ENCODE measurements at places on chromosomes 4 and X.

- no peak overlapping the region for H3K4me3 ChIP-seq
- peaks cover 4% of the 10 kb centered on the region for H3K4me1 ChIP-seq
- H3K27ac ChIP-seq = no peak overlapping the region
- no peaks in the 10 kb centered on the region for H3K36me3 ChIP-seq
Observed at GRCh38 chr4:15888515-15888914, 50.0 kb downstream of the FGFBP1 start.

DNA sequence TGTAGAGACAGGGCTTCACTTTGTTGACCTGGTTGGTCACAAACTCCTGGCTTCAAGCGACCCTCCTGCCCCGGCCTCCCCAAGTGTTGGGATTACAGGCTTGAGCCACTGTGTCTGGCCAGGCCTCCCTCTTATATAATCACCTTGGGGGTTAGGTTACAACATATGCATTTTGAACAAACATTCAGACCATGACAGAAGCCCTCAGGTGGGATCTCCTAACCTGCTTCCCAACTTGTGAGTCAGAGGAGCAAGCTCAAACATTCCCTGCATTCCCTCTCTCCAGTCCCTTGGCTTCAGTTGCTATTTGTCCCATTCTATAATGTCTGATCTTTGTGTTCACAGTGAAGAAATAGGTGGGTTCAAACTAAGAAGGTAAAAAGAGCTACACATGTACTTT lies 76.5 kb upstream of the NRK start:
- H3K4me1 ChIP-seq = no peaks in the 10 kb centered on the region
- no peaks in the 10 kb centered on the region for H3K36me3 ChIP-seq
- no peaks in the 10 kb centered on the region for H3K27me3 ChIP-seq
- no peak for DNase-seq

DNA sequence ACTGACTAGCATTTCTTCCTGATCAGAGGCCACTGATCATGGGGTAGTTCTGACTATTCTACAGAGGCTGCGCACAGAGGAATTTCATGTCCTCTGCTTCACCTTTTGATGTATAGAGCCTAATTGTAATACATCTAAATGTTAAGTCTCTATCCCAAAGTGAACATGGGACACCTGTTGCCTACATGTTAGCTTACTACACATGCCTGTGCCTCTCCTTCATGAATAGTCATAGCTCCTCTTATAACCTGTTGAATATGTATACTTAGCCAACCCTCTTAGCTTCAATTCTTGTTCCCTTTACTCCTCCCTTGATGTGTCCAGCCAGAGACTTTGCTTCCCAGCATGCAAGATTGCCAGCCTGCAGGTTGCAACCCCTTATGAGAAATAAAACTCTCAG lies 9.6 kb upstream of the THOC2 start:
- H3K4me1 ChIP-seq = no peaks in the 10 kb centered on the region
- no peak overlapping the region for H3K27ac ChIP-seq
- no peak overlapping the region for H3K4me3 ChIP-seq
- H3K27me3 ChIP-seq = no peaks in the 10 kb centered on the region
- no peaks in the 10 kb centered on the region for H3K36me3 ChIP-seq
- no peak for DNase-seq

- no peak overlapping the region for H3K4me3 ChIP-seq
- H3K27me3 ChIP-seq = no peaks in the 10 kb centered on the region
- no peaks in the 10 kb centered on the region for H3K36me3 ChIP-seq
- H3K27ac ChIP-seq = no peak overlapping the region
- DNase-seq = no peak
Observed at GRCh38 chr4:137541876-137542646, 9.8 kb upstream of the PCDH18 start.

DNA sequence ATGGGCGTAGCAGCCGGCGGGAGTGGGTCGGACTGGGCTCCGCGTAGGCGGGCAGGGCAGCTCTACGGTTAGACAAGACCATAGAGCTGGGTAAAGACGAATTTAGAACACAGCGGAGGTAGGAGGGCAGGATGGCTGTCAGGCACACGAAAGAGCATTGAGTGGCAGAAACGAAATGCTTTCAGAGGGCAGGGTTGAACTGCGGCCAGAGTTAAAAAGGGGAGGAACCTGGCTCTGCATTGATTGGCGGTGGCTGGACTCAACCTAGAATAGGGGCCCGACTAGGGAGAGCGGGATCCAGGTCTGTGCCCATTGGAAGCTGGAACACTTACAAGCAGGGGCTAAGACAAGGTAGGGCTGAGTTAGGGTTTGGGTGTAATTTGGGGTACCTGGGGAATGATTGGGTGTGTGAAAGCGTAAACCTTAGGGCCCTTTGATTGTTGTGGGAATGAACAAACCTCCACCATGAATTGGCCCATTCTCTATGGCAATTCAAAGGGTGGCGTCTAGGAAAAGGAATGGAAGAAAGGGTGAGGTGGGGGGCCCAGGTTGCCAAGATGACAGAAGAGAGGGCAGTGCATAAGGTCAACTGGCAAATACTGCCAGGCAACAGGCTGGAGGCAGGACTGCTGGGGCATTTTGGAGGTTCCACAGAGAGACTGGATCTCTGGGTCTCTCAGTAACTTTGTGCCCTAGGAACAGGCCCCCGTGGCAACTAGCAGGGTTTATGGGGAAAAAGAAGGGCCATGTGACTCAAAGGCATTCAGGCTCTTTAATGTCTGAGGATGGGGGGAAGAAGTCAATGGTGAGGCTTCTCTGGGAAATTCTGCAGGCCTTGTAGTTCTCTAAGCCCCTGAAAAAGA lies 911 bp upstream of the ELK1 start:
- H3K36me3 ChIP-seq = peaks cover 40% of the 10 kb centered on the region
- H3K27ac ChIP-seq = peak overlapping the region; percentile 91
- H3K4me1 ChIP-seq = peaks cover 41% of the 10 kb centered on the region

- peaks cover 1% of the 10 kb centered on the region for H3K36me3 ChIP-seq
- H3K27ac ChIP-seq = no peak overlapping the region
- DNase-seq = no peak
- H3K4me1 ChIP-seq = no peaks in the 10 kb centered on the region
- H3K27me3 ChIP-seq = no peaks in the 10 kb centered on the region
- no peak overlapping the region for H3K4me3 ChIP-seq
Observed at GRCh38 chr4:88919056-88919455, 137.9 kb downstream of the FAM13A start.

GRCh38 chr4:87030124-87030523 lies 95.3 kb downstream of the AFF1 start:
- peaks cover 39% of the 10 kb centered on the region for H3K4me1 ChIP-seq
- DNase-seq = no peak
- H3K27ac ChIP-seq = no peak overlapping the region
- H3K4me3 ChIP-seq = no peak overlapping the region
- H3K36me3 ChIP-seq = no peaks in the 10 kb centered on the region

DNA sequence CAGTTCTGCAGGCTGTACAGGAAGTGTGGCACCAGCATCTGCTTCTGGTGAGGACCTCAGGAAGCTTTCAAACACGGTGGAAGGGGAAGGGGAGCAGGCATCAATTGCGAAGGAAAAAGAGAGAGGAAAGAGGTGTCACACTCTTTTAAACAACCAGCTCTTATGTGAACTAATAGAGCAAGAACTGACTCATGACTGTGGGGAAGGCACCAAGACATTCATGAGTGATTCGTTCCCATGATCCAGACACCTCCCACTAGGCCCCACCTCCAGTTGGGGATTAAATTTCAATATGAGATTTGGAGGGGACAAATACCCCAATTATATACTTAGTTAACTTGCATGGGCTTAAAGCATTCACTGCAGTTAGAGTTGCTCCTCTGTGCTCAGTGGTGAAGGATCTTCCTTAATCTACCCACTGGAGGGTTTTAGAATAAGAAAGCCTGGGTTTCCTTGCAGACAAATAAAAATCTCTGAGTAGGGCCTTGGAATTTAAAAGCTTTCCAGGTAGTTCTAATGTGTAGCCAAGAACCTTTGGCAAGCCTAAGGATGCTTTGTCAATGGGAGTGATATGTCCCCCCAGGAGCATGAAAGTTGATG lies 60.0 kb downstream of the SYNPO2 start:
- no peak for DNase-seq
- H3K4me1 ChIP-seq = no peaks in the 10 kb centered on the region
- H3K27me3 ChIP-seq = peaks cover 3% of the 10 kb centered on the region
- no peak overlapping the region for H3K27ac ChIP-seq
- no peak overlapping the region for H3K4me3 ChIP-seq

- H3K27me3 ChIP-seq = no peaks in the 10 kb centered on the region
- H3K36me3 ChIP-seq = no peaks in the 10 kb centered on the region
- DNase-seq = no peak
- H3K4me1 ChIP-seq = peaks cover 61% of the 10 kb centered on the region
- no peak overlapping the region for H3K27ac ChIP-seq
Observed at GRCh38 chrX:20215565-20215964, 51.1 kb downstream of the RPS6KA3 start.

GRCh38 chrX:41108463-41109205 lies 23.4 kb downstream of the USP9X start:
- H3K27ac ChIP-seq = no peak overlapping the region
- H3K27me3 ChIP-seq = no peaks in the 10 kb centered on the region
- H3K4me3 ChIP-seq = no peak overlapping the region
- H3K4me1 ChIP-seq = peaks cover 64% of the 10 kb centered on the region
- peaks cover 7% of the 10 kb centered on the region for H3K36me3 ChIP-seq

GRCh38 chr4:127018381-127018780 lies 614.4 kb upstream of the INTU start:
- no peaks in the 10 kb centered on the region for H3K4me1 ChIP-seq
- H3K27me3 ChIP-seq = no peaks in the 10 kb centered on the region
- H3K27ac ChIP-seq = no peak overlapping the region
- H3K36me3 ChIP-seq = no peaks in the 10 kb centered on the region

DNA sequence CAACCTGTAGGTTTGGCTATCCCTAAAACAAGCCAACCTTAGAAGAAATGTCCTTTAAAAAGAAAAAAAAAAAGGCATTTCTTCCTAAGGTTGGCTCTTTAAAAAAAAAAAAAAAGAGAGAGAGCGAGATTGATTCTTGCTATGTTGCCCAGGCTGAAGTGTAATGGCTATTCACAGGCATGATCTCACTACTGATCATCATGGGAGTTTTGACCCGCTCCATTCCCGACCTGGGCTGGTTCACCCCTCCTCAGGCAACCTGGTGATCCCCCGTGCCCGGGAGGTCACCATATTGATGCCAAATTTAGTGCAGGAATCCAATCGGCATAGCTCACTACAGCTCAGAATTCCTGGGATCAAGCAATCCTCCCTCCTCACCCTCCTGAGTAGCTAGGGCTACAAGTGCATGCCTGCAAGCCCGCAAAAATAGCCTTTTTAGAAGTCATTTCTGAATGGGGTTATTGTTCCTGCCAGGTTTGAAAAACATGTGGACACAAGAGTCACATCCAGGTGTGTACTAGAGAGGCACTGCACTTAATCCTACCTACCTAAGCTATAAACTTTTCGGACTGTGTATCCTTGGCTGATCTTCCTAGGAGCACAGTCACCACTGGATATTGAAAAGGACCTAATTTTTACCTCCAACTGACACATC lies 61.4 kb upstream of the ZCCHC13 start:
- H3K27ac ChIP-seq = no peak overlapping the region
- no peaks in the 10 kb centered on the region for H3K27me3 ChIP-seq
- peaks cover 12% of the 10 kb centered on the region for H3K36me3 ChIP-seq

GRCh38 chr4:83536362-83537272 lies 709 bp downstream of the GPAT3 start:
- H3K36me3 ChIP-seq = no peaks in the 10 kb centered on the region
- peak; percentile 13 for DNase-seq
- H3K27me3 ChIP-seq = peaks cover 2% of the 10 kb centered on the region
- peak overlapping the region; percentile 73 for H3K4me3 ChIP-seq
- no peak overlapping the region for H3K27ac ChIP-seq

- peaks cover 2% of the 10 kb centered on the region for H3K4me1 ChIP-seq
- DNase-seq = no peak
Observed at GRCh38 chrX:154600759-154601374, 15.9 kb downstream of the CTAG1A start.

DNA sequence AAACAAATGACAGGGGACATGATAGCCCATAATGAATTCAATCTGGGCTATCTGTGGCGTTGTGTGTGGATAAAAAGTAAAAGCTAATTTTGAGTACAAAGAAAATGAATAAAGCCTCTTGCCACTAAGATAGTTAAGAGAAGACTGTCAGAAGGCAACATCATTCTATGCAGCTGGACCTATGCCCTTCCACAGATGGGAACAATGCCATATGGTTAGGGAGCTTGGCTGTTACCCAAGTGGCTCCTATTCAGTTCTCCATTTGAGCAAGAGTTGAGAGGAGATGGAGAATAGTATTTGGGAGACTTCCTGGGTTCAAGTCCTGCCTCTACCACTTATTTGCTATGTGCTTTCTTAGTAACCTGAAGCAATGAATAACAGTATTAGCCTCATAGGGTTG lies 107.7 kb downstream of the ANXA3 start:
- H3K4me3 ChIP-seq = no peak overlapping the region
- peaks cover 56% of the 10 kb centered on the region for H3K4me1 ChIP-seq
- no peaks in the 10 kb centered on the region for H3K27me3 ChIP-seq
- H3K27ac ChIP-seq = peak overlapping the region; percentile 84

DNA sequence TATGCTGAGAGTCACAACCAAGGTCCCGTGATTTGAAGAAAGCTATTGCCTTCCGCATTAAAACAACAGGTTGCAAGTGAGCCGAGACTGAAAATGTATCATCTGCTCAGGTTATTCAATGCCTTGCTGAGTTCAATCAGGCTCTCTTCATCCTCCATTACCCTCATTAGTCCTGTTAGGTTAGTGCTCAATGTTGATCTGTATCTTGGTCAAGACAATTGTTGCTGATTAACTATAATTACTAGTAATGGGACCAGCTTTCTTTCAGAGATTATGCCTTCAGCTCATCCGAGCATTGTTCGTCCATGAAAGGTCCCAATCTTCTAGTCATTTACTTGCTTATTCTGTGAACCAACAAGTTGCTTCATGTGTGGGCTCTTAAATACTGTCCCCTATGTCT lies 534.6 kb upstream of the FAM241A start:
- DNase-seq = no peak
- no peak overlapping the region for H3K4me3 ChIP-seq
- no peak overlapping the region for H3K27ac ChIP-seq
- H3K4me1 ChIP-seq = no peaks in the 10 kb centered on the region

DNA sequence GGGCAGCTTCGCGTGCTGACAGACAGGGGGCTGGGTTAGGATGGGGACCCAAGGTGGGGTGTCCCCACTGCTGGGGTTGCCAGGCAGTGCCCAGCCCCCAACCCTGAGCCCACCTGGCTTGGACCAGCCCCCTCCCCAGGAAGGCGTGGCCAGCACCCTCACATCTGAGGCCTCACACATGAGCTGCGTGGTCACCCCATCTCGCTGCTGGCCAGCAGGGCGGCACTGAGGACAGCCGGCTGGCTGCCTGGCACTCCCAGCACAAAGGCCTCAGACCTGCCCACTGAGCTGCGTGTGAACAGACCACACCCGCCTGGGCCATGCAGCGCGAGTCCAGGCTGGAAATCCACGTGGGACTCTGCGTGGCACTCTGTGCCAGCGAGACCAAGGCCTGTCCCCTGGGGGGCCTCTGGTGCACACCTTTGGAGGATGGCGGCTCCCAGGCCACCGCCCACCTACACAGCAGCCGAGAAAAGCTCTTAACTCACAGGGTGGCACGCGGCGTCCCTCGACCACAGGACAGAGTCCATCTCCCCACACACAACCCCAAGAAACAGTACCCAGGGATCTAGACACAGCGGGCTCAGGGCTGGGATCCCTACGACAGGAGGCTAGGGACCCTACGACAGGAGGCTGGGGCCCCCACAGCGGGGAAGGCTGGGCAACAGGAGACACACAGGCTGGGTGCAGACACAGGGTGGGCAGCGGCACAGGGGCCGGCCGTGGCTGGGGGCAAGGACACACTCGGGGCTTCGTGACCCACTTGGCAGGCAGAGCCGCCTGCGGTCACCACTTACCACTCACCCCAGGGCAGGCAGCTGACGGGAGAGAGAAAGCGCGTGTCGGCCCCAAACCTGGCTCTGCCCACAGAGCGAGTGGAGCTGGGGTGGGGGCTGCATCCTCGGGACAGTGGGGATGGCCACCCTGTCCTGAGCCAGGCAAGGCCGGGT lies 9.8 kb downstream of the DGKQ start:
- no peaks in the 10 kb centered on the region for H3K27me3 ChIP-seq
- H3K36me3 ChIP-seq = peaks cover 2% of the 10 kb centered on the region
- no peak overlapping the region for H3K27ac ChIP-seq
- DNase-seq = no peak
- H3K4me3 ChIP-seq = no peak overlapping the region

All from activated naive CD4-positive, alpha-beta T cell treated with anti-CD3 and anti-CD28 coated beads for 36 hours (primary cell).